WTC11 (cell line): ENCODE measurements at places on chromosomes 11 and 22. TPM values are rescaled to one million over a fixed set of nuclear protein-coding genes. Genes with fewer than 3 reads are reported as not detected.

Gene MAP6
- total RNA-seq = 0.27 to 0.90 TPM (median 0.55 TPM) in 3 replicates

Gene CYTH4
- total RNA-seq = 0.11 to 0.16 TPM (median 0.15 TPM) in 3 replicates

Gene ART5
- 4.5 to 8.7 TPM (median 8.1 TPM) in 3 replicates for total RNA-seq

Gene TSSK2
- not detected in 3 replicates for total RNA-seq

Gene MAPK8IP2
- total RNA-seq = 1.8 to 4.9 TPM (median 1.9 TPM) in 3 replicates

Gene TSPAN32
- 0.39 TPM in 1 of 3 replicates, not detected in the others for total RNA-seq

Gene FIBIN
- 0.34 to 0.48 TPM (median 0.37 TPM) in 3 replicates for total RNA-seq

Gene NADSYN1
- 43.4 to 45.6 TPM (median 45.1 TPM) in 3 replicates for total RNA-seq

Gene XRRA1
- 10.0 to 12.2 TPM (median 10.4 TPM) in 3 replicates for total RNA-seq

Gene OR10A2
- total RNA-seq = not detected in 3 replicates
